ENCODE measurements at places on chromosomes 7 and 10.

DNA sequence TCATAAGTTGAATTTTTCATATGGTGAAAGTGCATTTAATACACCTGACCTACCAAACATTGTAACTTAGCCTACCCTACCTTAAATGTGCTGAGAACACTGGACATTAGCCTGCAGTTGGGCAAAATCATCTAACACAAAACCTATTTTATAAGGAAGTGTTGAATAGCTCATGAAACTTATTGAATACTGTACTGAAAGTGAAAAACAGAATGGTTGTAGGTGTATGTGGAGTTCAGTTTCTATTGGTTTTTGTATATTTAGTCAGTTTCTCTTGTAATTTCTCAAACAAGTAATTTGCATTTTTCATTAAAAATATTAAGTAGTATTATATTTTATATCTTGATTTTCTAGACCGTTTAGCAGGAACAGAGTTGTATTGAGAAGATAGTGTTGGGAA lies 15.3 kb downstream of the CCDC7 start:
- no peak for DNase-seq

DNA sequence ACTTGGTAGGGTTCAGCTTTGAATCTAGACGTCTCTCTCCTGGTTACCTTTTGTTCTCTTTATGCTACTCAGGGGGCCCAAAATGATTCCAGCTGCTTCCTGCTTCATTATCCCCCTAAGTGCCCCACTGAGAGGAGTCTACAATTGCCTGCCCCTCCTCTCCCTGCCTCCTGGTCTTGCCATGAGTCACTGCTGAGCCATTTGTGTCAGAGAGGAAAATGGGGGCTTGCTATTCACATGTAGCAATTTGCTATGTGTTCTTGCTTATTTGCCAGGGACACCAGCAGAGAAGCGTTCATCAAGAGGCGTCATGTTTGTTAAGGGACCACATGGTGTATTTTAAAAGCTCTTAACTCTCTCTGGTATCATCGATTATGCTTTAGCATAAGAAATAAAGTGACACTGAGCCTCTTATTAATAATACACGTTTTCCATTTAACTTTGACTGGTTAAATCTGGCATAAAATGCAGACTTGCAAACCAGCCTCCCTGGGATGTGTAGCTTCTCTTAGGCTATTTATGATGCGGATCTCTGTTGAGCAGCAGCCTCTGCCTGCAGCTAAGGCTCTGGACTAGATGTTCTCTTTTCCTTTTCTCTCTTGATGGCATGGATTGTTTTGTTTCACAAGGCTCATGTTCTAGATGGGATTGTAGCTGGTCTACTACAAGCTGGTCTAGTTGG lies 239.3 kb downstream of the AUTS2 start:
- no peak for DNase-seq

DNA sequence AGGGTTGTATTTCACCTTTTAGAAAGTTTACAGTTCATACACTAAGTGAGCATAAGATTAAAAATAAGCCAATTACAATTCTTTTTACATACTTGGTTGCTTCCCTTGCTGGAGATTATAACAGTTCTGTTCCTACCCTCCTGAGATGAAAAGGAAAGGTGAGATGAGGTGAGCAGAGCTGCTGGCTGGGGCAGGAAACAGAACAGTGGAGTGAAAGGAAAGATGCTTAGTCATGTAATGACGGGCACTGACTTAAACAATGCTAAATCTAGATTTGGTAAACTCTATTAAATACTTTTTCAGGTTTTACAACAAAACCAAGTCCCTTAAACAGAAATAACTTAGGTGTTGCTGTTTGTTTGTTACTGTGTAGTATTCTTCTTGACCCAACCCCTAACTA lies 19.9 kb upstream of the ZEB1 start:
- DNase-seq = no peak

DNA sequence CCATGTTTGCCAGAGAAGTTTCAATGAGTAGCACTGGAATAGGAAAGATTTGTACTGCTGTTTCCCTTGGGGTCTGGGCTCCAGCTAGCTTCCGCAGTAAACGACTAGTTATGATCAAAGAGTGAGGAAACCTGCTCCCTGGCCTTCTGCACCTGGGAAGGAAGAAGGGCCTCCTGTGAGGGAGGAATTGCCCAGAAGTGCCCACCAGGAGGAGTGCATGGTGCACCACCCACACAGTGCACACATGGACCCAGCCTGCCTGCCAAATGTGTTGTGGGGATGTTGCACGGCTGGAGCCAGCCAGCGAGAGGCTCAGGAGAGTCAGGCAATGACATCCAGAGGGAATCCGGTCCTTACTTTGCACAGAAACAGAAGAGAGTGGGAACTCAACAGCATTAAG lies 27.0 kb upstream of the FAM107B start:
- DNase-seq = no peak

DNA sequence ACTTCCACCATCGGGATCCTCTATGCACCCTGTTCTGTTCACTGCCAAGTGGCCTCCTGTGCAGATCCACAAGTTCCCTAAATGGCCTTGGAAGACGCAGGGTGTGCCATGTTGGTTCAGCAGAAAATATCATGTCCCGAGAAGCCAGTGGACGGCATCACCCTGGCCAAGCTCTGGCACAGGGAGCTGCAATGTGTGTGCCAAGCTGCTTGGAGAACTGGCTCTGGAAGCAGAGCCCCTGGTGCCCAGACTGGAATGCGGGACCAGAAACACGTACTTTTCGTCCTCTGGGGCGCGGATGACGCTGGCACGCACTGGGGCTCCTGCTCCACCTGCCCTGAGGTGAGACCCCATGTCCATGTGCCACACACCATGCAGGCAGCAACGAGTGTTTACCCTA lies 124.7 kb upstream of the CARD11 start:
- DNase-seq = no peak

DNA sequence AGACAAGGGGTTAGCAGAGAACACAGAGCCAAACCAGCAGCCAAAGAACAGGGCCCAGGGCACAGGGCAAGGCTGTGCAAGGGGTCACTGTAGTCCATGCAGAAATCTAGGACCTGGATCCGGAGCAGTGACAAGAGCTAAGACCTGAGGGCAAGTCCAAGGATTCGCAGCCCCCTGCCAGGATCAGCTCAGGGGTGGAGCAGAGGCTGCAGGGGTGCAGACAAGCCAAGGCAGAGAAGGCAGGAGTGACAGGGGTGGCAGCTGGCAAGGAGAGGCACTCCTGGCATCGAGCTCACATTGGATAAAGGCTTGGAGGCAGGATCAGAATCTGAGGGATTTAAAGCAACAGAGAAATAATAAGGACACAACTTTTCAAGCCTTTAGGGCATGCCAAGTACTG lies 80.7 kb upstream of the NANOS1 start:
- DNase-seq = no peak

DNA sequence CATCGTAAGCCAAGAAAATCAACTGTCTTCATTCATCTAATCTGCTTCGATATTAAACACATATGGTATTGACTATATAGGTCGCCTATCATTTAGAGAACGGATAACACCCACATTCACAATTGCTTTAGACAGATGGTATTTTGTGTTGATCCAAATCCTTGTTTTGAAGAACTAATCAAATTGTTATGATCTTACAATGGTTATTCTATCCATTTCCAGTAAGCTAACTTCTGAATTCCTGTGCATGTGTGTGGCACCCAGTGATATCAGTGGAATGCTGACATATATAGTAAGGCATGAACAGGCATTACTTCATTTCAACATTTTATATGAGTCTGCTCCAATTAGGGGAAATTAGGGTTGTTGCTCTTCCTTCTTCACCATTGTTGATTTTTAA lies 98.8 kb downstream of the SEMA3E start:
- DNase-seq = peak; percentile 52

DNA sequence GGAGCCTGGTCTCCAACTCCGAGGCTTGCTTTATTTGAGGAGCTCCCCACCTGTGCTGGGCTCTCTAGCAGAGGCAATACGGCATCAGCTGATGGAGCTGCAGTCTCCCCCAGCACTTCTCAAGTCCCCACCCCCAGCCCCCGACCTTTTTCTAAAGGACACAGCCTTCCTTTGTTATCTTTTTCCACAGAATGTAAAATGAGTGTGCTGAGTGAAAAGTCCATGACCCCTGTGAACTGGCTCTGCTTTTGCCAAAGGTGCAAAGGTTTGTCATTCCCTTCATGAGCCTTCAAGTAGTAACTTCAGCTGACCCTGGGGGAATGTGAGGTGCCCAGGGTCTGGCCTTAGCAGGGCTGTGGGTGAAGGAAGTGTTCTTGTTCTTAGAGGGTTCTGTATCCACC lies 25.5 kb downstream of the LRRC4 start:
- DNase-seq = no peak

GRCh38 chr10:34164029-34164428 lies 651.1 kb downstream of the PARD3 start:
- no peak for DNase-seq

DNA sequence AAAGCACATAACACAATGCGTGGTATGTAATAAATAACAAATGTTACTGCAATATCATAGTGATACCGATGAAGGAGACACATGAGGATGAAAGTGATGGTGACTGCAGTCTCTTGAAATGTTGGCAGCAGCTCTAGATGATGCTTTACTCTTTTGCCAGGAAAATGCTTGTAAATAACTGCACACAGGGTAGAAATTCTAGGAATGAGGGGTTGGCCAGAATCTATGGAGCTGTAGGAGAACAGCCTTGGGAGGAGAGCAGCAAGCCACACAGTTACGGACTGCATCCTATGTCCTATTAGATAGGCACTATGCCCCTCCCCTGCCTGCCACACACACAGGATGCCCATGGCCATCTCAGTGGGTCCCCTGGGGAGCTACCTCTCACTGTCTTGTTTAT lies 97.6 kb upstream of the GSDME start:
- peak; percentile 33 for DNase-seq

DNA sequence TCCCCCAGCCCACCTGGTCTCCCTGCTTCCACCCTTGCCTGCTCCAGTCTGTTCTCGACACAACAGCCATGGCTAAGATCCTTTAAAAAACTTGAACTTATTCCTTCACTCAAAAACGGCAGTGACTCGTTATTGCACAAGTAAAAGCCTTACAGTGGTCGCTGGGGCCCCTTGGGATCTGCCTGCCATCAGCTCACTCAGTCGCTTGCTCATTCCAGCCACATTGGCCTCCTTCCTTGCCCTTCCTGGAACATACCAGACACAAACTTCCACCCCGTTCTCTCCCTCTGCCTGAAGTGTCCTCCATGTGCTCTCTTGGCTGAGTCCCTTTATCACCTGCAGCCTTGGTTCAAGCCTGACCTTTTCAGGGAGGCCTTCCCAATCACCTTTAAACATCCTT lies 4.7 kb downstream of the CCNY start:
- no peak for DNase-seq

- DNase-seq = no peak
Measured at GRCh38 chr7:140004672-140005071, 58.1 kb downstream of the PARP12 start.

- DNase-seq = peak; percentile 1
Measured at GRCh38 chr10:82211346-82211745, 336.4 kb downstream of the NRG3 start.

- DNase-seq = no peak
Measured at GRCh38 chr7:38819463-38819862, 89.5 kb downstream of the VPS41 start.

- no peak for DNase-seq
Measured at GRCh38 chr10:95758351-95759025, 2.5 kb downstream of the ENTPD1 start.

DNA sequence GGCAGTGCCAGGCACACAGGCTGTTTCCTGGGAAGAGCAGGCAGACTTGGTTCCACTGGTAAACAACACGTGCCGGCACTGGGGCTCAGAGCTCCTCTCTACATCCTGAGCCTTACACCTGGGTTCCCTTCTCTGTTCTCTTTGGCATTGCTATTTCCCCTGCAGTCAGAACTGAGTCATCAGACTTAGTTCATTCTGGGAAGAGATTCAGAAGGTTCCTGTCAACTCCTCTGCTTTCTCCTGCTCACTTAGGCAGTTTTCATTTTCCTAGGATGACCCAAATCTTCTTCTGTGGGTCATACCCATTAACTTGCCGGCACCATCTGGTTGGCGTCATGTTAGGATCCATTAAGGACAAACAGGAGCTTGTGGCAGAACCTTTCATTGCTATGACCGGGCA lies 33.4 kb upstream of the LRRC18 start:
- no peak for DNase-seq

- no peak for DNase-seq
Measured at GRCh38 chr7:80127412-80128160, 7.0 kb upstream of the GNAI1 start.

- no peak for DNase-seq
Measured at GRCh38 chr7:27775782-27776181, 35.8 kb downstream of the TAX1BP1 start.

DNA sequence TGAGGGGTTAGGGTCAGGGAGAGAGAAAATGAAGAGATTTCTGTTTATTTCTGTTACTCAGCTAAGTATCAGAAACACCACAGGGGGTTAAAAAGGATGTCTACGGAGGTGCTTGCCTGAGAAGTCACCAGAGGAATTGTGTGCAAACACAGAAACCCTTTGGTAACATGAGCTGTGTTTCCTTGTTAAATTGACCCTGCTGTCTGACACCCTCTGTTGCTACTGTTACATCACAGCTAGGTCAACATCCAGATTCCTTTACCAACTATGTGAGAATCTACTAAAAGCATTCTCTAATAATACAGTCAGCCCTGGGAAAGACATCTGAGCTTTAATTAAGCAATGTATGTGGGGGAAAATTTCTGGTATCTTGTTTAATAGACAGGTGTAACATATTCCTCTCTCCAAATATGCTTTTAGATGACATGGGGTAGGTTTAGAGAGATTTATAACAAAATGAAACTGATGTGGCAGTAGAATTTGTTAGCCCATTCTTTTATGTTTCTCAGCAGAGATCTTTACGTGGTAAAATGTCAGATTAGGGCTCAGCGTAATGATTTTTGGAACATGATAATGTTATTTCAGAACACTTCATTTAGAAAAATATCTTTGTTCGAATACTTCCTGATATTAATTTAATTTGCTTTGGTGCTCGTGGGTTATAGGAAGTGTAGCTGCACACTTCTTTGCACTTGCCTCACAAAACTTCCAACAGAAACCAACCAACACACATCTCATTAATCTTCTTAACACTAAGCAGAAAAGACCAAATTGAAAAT lies 168.0 kb upstream of the AHR start:
- DNase-seq = peak; percentile 65

GRCh38 chr7:8601121-8601520 lies 167.7 kb downstream of the NXPH1 start:
- no peak for DNase-seq

GRCh38 chr7:13988065-13988464 lies 1.4 kb downstream of the ETV1 start:
- DNase-seq = peak; percentile 51

DNA sequence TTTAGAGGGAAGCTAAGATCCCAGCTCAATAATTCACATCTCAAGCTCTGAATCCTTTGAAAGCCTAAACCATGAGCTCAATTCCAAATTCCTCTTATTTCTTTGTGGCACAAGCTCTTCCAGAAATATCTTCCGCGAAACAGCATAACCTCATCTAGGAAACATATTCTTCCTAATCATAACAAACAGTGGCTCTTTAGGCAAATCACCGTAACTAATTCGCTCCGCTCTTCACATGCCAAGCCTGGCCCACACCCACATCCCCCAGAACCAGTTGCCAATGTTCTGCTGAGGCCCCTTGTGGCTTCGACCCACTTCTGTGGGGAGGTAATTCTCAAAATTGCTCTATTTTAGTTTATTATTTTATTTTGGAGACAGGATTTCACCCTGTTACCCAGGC lies 19.2 kb downstream of the GAD2 start:
- DNase-seq = no peak

GRCh38 chr7:17669204-17669603 lies 271.1 kb downstream of the SNX13 start:
- no peak for DNase-seq

GRCh38 chr7:49852619-49853462 lies 79.4 kb downstream of the VWC2 start:
- peak; percentile 28 for DNase-seq

GRCh38 chr7:80499350-80499953 lies 12.4 kb downstream of the GNAT3 start:
- DNase-seq = peak; percentile 90

- DNase-seq = no peak
Measured at GRCh38 chr10:83991986-83992753, 147.1 kb upstream of the GHITM start.

Data from fibroblast of the aortic adventitia (primary cell).